ENCODE measurements at places on chromosomes 2 and 18. TPM values are rescaled to one million over a fixed set of nuclear protein-coding genes. Genes with fewer than 3 reads are reported as not detected.

GRCh38 chr18:11269257-11269656, 119.9 kb upstream of the PIEZO2 start:
- H3K27me3 ChIP-seq = no peaks in the 10 kb centered on the region
- H3K27ac ChIP-seq = no peak overlapping the region
- H3K4me1 ChIP-seq = no peaks in the 10 kb centered on the region
- no peak overlapping the region for H3K4me3 ChIP-seq
- DNase-seq = no peak

GRCh38 chr18:79616651-79617510, 62.7 kb upstream of the CTDP1 start:
- no peaks in the 10 kb centered on the region for H3K36me3 ChIP-seq
- no peaks in the 10 kb centered on the region for H3K27me3 ChIP-seq
- no peak overlapping the region for H3K4me3 ChIP-seq

DNA sequence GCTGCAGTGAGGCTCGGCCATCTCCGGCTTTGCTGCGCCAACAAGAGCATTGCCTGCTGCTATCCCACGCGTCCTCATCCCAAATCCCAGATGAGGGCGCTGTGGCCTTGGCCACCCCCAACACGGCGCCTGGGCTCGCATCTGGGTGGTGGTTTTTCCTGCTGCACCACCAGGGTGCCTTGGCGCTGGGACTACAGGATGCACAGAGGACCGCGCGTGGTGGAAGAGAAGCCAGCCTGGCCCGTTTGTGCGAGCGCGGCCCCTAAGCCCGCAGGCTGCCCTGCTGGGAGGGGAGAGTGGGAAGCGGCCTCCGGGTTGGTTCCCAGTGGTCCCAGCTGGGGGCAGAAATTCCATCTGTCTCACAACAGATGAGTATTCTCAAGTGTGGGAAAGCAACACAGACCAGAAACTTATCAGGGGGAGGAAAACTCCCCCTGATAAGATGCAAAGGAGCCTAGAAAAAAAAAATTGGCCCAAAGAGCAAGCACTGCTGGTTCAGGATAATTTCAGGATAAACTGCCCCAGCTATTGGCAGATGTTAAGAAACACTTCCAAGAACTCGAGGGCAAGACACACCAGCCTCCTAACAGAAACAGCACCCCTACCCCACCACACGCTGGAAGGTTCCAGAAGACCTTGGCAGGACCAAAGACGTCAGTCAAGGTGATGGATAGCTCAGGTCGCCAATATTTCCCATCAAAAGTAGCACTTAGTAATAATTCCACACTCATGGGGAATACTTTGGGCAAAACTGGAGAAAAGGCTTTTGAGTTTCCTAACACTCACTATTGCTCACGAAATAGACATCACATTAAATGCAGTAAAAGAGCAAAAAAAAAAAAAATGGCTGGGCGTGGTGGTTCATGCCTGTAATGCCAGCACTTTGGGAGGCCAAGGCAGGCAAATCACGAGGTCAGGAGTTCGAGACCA, 152.1 kb downstream of the PXDN start:
- H3K36me3 ChIP-seq = no peaks in the 10 kb centered on the region
- H3K27ac ChIP-seq = no peak overlapping the region
- no peak overlapping the region for H3K4me3 ChIP-seq
- H3K4me1 ChIP-seq = no peaks in the 10 kb centered on the region

DNA sequence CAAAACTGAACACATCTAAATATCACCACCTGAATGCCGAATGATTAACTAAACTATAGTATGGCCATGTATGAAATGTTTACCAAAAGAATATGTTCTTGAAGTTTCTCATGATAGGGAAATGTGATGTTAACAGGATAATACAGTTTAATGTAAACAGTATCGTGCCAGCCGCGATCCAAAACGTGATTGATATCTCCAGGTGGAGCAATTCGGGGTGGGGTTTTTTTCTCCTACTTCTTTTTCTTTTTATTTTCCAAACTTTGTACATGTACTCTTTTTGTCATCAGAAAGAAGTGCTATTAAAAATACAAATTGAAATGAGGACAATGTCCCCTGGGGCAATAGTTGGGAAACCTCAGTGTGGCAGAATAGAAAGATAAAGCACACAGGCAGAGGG, 4.0 kb upstream of the BIN1 start:
- peaks cover 14% of the 10 kb centered on the region for H3K4me1 ChIP-seq
- H3K27ac ChIP-seq = no peak overlapping the region
- no peaks in the 10 kb centered on the region for H3K36me3 ChIP-seq
- peaks cover 5% of the 10 kb centered on the region for H3K27me3 ChIP-seq
- H3K4me3 ChIP-seq = no peak overlapping the region

- no peak for DNase-seq
- H3K27ac ChIP-seq = no peak overlapping the region
- H3K27me3 ChIP-seq = no peaks in the 10 kb centered on the region
Measured at GRCh38 chr18:46688853-46689525, 32.0 kb upstream of the LOXHD1 start.

SCN7A gene
- total RNA-seq = not detected

- no peak for DNase-seq
- no peaks in the 10 kb centered on the region for H3K27me3 ChIP-seq
- peaks cover 8% of the 10 kb centered on the region for H3K36me3 ChIP-seq
- H3K4me1 ChIP-seq = peaks cover 26% of the 10 kb centered on the region
- H3K4me3 ChIP-seq = no peak overlapping the region
Measured at GRCh38 chr2:69943000-69943842, 18.2 kb downstream of the ASPRV1 start.

DNA sequence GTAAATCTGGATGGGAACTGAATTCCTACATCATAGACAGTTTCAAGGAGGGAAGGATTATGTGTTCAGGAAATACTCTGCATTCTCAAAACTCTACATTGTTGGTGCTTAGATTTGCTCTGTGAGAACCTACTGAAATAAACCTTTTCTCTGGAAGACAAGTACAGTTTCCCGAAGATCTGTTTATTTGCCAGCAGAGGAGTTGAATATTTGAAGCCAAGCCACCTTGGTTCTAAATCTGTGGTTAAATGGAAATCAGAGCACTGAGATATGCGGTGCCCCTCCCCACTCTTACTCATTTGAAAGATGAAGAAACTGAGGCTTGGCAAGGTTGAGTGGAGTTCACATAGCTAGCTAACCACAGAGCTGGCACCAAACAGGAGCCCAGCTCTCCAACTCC, 146.3 kb upstream of the CTAGE1 start:
- H3K27ac ChIP-seq = no peak overlapping the region
- H3K27me3 ChIP-seq = peaks cover 14% of the 10 kb centered on the region
- no peak for DNase-seq
- no peak overlapping the region for H3K4me3 ChIP-seq
- peaks cover 9% of the 10 kb centered on the region for H3K4me1 ChIP-seq

TCF7L1 gene
- total RNA-seq = not detected
